Astrocyte (in vitro differentiated cells and primary cell): ENCODE measurements at places on chromosomes 5 and 9.

DNA sequence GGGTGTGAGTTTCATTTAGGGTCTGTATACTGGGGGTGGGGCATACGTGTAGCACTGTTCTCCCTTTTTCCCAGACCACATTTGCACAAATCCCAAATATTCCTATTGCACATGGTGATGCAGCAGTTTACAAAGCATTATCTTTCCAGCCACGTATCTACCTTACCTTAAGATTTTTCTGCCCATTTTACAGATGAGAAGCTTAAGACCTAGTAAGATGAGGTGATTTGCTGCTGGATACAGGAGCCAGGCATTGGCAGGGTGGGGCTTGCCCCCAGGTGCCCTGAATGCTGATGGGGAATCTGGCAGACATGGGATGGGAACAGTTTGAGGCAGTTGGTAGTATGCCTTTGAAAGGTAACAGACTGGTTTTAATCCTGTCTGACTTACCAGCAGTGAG, 12.5 kb downstream of the LHX2 start:
- no peaks in the 10 kb centered on the region for H3K36me3 ChIP-seq
- no peak overlapping the region for H3K27ac ChIP-seq
- H3K4me3 ChIP-seq: no peak overlapping the region
- peaks cover 65% of the 10 kb centered on the region for H3K27me3 ChIP-seq
- peaks cover 12% of the 10 kb centered on the region for H3K4me1 ChIP-seq

DNA sequence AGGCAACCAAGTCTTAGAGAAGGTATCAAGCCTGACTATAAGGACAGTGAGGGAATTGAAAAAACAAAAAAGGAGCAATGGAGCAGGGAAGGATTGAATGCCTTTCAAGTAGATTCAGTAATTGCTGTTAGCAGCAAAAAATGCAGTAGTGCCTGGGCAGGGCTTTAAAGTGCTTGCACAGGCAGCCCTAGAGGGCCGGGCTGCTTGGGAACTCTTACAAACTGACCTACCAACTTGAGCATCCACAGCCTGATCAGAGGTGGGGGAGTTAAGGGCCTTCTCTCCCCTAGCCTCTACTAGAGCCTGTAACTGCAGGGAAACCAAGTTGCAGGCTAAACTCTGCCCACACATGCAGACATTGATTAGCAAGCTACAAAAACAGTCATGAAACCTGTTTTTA, 19.4 kb downstream of the FXN start:
- no peak for DNase-seq
- no peaks in the 10 kb centered on the region for H3K27me3 ChIP-seq
- peaks cover 1% of the 10 kb centered on the region for H3K36me3 ChIP-seq
- no peak overlapping the region for H3K4me3 ChIP-seq
- H3K4me1 ChIP-seq: no peaks in the 10 kb centered on the region

- peak; percentile 17 for DNase-seq
- peak overlapping the region; percentile 98 for H3K27ac ChIP-seq
- peak overlapping the region; percentile 88 for H3K4me3 ChIP-seq
- no peaks in the 10 kb centered on the region for H3K27me3 ChIP-seq
Observed at GRCh38 chr5:172007175-172008110, 1.0 kb upstream of the FBXW11 start.

DNA sequence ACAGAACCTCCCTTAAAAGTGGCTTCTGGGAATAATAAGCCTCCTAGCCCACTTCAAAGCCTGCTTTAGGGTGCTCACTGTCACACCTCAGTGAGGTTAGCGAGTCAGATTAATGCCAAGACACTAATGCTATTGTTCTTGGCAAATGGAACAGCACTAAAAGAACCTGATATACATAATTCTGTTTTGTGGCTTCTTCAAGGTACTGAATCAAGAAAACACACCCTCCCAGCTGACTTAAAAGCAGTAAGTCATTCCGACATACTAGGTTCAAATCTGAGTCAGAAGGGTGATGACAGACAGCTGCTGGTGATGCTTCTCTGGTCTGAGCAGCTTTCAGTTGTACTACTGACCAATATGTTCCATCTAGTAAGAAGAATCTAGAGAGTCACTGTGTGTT, 121.6 kb downstream of the OXCT1 start:
- no peaks in the 10 kb centered on the region for H3K27me3 ChIP-seq
- no peak overlapping the region for H3K27ac ChIP-seq
- no peaks in the 10 kb centered on the region for H3K4me1 ChIP-seq
- peak; percentile 78 for DNase-seq
- no peak overlapping the region for H3K4me3 ChIP-seq
